ENCODE measurements at places on chromosomes 6 and 20.

- no peak for DNase-seq
Measured at GRCh38 chr20:61980647-61981583, 84.8 kb downstream of the TAF4 start.

GRCh38 chr20:53660078-53660909 lies 66.7 kb upstream of the ZNF217 start:
- peak; percentile 54 for DNase-seq

GRCh38 chr6:12185081-12185673 lies 105.0 kb upstream of the EDN1 start:
- no peak for DNase-seq

- no peak for DNase-seq
Measured at GRCh38 chr20:19301843-19302242, 89.4 kb downstream of the SLC24A3 start.

- DNase-seq, result no peak
Measured at GRCh38 chr6:43887340-43887858, 117.4 kb downstream of the VEGFA start.

DNA sequence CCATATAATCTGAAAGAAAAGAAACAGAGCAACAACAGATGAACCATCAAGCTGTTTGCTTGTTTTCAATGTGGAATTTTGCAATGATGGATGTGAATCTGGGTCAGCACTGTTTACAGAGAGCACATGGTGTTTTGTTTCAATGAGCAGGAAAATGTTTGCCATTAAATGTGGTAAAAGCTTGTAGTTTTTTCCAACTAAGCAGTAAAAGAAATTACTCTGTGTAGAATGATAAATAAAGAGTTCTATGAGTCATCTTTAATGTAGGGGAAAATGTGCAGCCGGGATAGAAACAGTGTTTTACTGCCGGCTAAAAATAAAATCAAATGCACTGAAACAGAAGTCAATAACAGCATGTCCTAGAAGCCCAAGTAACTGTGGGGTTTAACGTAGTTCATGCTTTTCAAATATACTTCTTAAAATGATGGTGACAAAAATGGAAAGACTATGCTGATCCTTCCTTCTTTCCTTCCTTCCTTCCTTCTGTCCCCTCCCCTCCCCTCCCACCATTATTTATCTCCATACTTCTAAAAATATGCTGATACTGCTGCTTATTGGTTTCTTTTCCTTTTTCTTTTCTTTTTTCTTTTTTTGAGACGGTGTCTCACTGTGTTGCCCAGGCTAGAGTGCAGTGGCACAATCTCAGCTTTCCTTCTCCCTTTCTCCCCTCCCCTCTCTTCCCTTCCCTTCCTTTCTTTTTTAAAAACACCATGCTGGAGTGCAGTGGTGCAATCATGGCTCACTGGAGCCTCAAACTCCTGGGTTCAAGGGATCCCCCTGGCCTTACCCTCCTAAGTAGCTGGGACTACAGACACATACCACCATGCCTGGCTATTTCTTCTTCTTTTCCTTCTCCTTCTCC lies 6.3 kb upstream of the NAA20 start:
- no peak for DNase-seq

GRCh38 chr6:140561701-140562100 lies 1187.3 kb upstream of the CITED2 start:
- DNase-seq, result no peak

DNA sequence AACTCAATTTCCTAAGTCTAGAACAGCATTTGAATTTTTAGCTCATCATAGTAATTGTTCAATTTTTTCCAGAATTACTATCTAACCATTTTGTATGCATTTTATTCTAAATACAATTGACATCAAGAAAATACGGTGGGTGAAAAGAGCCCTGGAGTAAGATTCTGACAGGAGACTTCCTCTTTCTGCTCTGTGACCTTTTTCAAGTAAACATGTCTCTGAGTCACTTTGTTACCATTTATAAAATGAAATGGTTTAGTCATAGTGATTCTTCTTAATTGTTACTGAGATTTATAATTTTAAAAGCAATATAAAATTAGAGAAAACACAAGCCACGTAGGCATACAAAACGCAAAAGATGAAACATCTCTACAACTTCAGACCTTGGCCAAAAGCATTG lies 80.2 kb downstream of the PLCB1 start:
- no peak for DNase-seq

GRCh38 chr6:129184808-129185366 lies 301.9 kb downstream of the LAMA2 start:
- DNase-seq, result no peak

- DNase-seq, result no peak
Measured at GRCh38 chr6:117463762-117464665, 18.5 kb upstream of the DCBLD1 start.

DNA sequence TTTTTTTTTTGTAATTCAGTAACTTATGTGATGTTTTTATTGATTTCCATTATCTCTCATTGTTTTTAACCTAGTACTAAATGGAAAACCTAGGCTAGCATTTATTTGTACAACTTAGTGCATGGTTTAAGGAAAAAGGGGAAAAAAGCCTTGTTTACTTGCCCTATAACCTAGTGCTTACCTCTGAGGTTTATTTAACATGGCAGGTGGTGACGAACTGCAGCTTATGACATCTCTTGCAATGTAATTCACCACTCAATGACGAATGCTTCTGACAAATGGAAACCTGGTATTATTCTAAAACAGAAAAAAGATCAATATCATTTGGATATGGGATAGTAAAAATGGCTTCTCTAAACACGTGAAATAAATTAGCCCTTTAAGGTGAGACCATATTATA lies 618.6 kb upstream of the FLRT3 start:
- DNase-seq, result no peak

DNA sequence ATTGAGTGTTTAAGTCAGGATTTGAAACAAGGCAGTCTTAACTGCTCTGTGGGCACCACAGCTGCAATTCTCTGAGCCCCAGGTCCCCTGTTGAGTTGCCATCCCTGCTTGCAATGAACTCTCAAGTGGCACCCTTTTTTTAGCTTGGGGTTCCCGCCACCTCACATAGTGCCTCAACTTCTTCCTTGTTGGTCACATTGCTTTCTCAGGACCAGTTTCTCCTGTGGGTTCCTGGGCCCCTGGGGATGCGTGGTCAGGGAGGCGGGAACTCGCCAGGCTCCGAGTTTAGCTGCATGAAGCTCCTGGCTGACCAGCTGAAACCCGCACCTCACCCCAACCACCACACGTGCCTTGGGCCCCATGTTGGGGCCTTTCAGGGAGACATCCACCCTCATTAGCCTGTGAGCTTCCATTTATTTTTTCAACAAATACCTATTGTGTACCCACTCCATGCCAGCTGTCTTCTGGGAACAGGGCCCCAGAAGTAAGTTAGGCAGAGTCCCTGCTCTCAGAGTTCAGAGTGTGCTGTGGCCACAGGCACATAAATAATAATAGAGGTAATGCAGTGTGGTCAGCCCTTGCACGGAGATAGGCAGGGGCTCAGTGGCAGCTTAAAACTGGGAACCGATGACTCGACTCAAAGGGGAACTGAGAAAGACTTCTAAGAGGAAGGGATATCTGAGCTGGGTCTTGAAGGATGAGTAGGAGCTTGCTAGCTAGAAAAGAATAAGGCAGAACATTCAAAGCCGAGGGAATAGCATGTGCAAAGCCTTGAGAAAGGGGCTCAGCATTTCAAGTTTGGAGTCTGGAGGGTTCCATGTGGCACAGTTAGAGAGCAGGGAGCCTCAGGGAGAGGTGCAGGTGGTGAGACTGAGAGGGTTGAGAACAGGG lies 33.9 kb upstream of the FAM83D start:
- DNase-seq, result no peak

DNA sequence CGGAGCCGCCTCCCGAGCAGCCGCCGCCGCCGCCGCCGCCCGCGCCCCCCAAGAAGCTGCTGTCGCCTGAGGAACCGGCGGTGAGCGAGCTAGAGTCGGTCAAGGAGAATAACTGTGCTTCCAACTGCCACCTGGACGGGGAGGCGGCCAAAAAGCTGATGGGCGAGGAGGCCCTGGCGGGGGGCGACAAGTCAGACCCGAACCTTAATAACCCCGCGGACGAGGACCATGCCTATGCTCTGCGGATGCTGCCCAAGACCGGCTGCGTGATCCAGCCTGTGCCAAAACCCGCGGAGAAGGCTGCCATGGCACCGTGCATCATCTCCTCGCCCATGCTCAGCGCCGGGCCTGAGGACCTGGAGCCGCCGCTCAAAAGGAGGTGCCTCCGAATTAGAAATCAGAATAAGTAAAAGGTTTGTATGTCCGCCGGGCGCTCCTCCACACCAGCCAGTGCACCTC lies 145.2 kb downstream of the SOBP start:
- DNase-seq, result no peak

- no peak for DNase-seq
Measured at GRCh38 chr6:71082033-71082650, 125.3 kb upstream of the B3GAT2 start.

GRCh38 chr6:121838842-121839241 lies 403.4 kb downstream of the GJA1 start:
- DNase-seq, result no peak

DNA sequence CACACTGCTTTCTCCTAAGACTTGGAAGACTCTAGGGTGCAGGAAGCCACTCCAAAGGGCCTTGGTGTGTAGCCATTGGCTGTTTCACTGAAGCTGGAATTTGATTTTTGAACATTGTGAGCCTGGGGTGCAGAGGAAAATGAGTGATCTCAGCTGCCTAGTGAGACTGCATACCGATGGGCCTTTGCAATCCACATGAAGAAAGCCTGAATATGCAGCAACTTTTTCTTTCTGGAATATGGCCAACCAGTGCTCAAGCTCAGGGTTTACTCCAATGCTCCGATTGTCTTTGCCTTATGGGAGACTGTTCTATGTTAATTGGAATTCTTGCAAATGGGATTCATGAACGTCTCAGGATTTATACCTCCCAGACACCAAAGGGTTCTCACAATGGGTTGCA lies 242.6 kb downstream of the DOK5 start:
- DNase-seq, result no peak

DNA sequence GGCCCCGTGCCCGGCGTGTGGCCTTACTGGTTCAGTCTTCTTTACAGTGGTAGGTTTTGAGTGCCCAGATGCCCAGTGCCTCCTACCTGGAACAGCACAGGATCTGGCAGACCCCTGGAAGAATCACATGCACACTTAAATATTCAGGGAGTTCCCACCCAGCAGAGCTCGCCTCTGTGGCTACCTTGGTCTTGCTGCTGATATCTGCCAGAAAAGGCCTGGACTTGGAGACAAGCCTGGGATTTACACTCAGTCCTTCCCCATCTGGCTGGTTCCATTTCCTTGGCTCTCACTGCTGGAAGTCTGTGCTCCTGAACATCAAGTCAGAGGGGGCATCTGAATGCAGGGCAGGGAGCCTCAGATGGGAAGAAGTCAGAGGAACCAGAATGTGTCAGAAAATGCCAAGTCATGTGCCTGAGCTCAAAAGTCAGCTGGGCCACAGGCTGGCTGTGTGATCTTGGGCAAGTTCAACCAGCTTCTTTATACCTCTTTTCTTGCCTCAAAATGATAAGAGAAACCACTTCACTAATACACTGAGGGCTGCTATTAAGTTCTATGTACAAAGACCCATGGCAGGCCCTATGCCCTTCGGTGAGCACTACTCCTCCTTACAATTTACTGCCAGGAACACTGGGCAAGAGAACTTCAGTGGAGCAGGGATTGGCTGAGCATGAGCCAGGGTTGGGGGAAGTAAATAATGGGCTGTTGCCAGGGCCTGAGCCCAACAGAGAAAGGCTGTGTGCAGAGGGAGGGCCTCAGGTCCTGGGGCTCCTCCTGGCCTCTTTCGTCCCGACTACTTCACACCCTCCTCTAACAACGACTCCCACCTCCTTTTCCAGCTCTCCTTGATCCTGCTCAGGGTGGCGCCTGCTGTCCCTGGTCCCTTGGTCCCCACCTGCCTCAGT lies 158.1 kb upstream of the PROKR2 start:
- no peak for DNase-seq

DNA sequence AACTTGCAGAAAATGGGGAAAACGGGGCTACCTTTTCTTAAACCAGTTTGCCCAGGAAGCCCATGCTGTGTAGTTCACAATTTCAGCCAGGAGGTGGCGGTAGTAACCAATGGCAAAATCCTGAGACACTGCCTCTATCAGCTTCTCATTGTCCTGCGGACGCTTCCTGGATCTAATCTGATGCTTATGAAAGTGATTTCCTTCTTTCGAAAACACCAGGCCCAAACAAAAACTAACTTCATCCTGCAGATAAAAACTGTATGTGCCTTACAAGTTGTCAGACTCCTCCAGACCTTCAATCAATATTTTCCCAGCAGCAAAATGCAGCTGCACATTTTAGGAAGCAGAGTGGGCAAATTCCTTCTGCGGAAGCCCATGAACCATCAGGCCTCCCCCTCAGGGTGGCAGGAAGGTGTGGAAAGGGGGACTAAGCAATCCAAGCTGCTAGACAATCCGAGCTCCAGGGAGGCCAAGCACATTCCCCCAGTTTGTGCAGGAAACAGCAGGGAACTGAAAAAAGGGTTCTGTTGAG lies 88.5 kb downstream of the LY86 start:
- peak; percentile 74 for DNase-seq

DNA sequence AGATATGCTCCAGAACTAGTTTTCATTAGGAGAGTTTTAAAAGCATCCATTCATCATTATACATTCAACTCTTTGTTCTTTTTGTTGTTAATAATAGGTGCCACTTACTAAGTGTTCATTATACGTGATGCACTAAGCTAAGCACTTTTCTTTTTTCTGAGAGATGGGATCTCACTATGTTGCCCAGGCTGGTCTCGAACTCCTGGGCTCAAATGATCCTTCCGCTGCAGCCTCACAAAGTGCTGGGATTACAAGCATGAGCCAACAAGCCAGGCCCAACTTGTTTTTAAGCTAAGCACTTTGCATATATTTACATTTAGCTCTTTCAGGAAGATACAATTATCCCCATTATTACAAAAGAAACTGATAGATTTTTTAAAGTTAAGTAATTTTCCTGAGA lies 5.7 kb upstream of the GFOD1 start:
- DNase-seq, result no peak

GRCh38 chr6:16333580-16333979 lies 95.2 kb downstream of the GMPR start:
- DNase-seq, result no peak

GRCh38 chr6:109687271-109687761 lies 3.7 kb downstream of the AK9 start:
- no peak for DNase-seq

- DNase-seq, result no peak
Measured at GRCh38 chr6:83436674-83437073, 5.8 kb upstream of the ME1 start.

- DNase-seq, result no peak
Measured at GRCh38 chr6:169829786-169830185, 78.4 kb downstream of the ERMARD start.

GRCh38 chr20:45765307-45765875 lies 26.3 kb downstream of the WFDC3 start:
- no peak for DNase-seq

- DNase-seq, result no peak
Measured at GRCh38 chr6:113564371-113565171, 292.6 kb upstream of the MARCKS start.

GRCh38 chr6:139262519-139263300 lies 29.1 kb downstream of the TXLNB start:
- DNase-seq, result peak; percentile 20

DNA sequence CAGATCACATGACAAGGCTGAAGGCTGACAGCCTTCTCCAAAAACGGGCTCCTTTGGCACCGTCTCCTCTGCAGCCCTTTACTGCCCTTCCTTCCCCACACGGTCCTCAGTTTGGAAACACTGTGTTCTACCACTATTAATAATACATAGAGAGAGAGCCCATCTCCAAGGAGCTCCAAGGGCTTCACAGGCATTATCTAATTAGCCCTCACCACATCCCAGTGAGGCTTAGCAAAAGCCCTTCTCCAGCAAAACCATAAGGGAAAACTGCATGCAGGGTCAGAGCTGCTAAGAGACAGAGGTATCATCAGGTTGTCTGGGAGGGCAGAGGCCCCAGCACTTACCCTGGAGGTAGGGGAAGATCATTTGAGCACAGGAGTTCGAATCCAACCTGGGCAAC lies 169.3 kb upstream of the JARID2 start:
- DNase-seq, result no peak
